ENCODE measurements at places on chromosomes 2 and 18. TPM values are rescaled to one million over a fixed set of nuclear protein-coding genes. Genes with fewer than 3 reads are reported as not detected.

DNA sequence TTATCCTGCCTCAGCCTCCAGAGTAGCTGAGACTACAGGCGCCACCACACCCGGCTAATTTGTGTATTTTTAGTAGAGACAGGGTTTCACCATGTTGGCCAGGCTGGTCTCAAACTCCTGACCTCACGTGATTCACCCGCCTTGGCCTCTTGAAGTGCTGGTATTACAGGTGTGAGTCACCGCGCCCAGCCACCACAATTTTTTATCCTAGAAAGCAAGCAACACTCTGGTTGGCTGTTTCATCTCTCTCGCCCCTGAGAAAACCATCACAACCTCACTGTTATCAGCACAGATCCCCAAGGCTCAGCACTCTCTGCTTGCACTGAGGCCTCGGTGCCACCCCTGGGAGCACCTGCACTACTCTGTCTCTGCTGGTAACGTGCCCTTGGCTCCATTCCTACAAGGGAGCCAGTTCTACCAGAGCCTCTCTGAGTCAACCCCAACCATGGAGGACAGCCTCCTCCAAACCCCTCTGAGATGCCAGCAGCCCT is 134.8 kb upstream of the AGAP1 start:
- DNase-seq = no peak

DNA sequence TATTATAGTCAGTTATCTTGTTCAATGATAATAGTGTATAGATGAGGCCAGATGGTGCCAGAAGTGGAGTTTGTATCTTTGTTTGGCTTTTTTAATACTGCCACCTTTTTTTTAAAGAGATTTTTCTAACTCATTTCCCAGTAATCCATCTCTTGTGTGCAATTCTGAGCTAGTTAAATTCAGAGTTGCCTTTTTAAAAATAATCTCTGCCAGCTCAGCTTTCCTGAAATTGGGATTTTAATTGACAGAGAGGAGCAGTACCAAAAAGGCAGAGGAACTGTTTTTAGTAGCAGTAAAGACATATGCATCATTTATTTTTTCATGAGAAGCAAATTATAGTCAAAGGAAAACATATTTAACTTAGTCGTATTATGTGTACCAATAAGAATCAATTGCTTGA is 185.3 kb downstream of the MYO1B start:
- DNase-seq = no peak

- DNase-seq = no peak
Measured at GRCh38 chr2:71898851-71899681, 248.6 kb downstream of the CYP26B1 start.

DNA sequence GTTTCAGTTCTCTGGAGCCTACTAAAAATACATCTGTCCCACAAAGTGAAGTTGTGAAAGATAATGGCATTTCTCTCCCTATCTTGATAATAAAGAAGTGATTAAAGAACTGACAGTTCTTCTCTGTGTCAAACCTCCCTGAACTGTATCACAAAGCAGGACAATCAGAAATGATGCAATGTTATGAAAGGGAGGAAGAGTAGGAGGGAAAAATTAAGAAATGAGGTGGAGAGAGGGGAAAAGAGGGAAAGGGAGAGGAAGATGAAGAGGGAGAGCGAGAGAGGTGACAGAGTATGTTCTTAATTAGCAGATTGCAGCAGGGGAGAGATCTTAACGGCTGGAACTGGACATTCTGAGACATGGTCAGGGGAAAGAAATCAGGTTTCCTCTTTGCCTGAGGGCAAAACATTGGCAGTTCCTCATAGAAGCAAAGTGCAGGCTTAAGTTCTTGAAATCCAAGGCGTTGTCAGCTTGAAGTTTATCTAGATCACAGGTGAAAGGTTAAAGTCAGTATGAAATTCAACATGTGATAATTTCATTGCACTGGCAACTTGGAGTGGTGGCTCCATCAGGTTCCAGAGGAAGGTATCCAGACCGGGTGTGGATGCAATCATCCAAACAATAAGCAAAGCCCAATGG is 54.6 kb downstream of the RDH14 start:
- no peak for DNase-seq

- peak; percentile 57 for DNase-seq
Measured at GRCh38 chr2:26609839-26610277, 31.3 kb downstream of the CIB4 start.

GRCh38 chr18:58903533-58903932 is 38.9 kb downstream of the ZNF532 start:
- no peak for DNase-seq

- DNase-seq = no peak
Measured at GRCh38 chr2:206858687-206859329, 80.5 kb upstream of the CPO start.

DNA sequence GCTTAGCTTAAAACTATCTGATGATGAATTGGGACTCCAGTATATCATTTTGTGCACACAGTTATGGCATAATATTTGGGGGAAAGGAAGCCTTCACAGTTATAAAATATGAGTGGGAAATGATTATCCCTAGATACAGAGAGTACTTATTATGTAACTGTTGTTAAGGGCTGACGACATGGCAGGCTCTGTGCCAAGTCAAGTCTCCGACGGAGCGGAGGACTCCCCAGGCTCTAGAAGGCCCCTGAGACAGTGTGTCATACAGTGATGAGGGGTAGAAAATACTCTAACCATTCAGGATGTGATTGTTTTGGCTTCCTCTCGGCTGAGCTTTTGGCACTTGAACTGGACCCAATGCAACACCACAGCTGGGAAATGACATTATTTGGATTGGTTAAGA is 211.8 kb downstream of the SLC8A1 start:
- peak; percentile 92 for DNase-seq

DNA sequence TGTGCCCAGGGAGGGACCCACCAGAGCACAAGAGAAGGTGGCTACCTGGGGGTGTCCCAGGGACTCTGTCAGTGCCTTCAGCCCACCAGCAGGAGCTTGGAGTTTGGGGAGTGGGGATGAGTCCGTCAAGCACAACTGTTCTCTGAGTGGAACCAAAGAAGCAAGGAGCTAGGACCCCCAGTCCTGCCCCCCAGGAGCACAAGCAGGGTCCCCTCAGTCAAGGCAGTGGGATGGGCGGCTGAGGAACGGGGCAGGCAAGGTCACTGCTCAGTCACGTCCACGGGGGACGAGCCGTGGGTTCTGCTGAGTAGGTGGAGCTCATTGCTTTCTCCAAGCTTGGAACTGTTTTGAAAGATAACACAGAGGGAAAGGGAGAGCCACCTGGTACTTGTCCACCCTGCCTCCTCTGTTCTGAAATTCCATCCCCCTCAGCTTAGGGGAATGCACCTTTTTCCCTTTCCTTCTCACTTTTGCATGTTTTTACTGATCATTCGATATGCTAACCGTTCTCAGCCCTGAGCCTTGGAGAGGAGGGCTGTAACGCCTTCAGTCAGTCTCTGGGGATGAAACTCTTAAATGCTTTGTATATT is 14.0 kb downstream of the ITM2C start:
- peak; percentile 57 for DNase-seq

DNA sequence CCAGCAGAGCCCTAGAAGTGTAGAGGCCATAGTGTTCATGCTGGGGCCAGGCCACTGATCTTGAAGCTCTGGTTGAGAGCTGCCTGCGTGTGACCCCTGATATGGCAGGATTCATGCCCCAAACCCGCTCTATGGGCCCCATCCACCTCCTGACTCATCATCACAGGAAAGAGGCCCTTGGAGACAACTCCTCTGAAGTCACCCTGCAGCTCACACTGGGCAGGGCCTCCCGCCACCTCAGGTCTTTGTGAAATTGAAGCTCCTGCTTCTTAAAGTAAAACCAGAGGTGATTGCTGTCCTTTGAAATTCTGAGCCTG is 12.0 kb upstream of the TUBB6 start:
- no peak for DNase-seq

GRCh38 chr2:29706171-29706720 is 215.1 kb downstream of the ALK start:
- no peak for DNase-seq

DNA sequence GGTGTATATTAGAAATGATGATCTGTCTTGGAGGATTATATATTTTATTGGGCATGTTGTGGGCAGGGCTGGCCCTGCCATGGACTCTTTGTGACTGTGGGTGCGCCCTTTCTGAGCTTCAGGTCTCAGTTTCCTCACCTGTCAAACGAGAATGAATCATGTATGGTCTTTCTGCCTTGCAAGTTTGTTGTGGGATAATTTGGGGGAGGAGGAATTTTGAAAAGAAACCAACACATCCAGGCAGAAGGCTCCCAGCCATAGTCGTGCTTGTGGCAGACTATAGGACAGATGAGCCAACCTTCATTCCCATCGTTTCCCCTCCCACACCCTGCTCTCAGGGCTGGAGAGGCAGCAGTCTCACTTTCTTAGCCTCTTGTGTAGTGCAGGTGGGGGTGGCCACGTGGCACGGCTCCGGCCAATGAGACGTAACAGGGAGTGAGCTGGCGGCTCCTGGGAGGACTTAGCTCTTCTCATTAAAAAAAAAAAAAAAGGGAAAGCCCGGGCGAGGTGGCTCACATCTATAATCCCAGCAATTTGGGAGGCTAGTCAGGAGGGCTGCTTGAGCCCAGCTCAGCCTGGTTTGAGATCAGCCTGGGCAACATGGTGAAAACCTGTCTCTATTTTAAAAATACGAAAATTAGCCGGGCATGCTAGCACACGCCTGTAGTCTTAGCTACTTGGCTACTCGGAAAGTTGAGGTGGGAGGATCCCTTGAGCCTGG is 63.1 kb downstream of the RHOB start:
- DNase-seq = peak; percentile 89

- no peak for DNase-seq
Measured at GRCh38 chr2:105364436-105365139, 27.2 kb downstream of the C2orf49 start.

DNA sequence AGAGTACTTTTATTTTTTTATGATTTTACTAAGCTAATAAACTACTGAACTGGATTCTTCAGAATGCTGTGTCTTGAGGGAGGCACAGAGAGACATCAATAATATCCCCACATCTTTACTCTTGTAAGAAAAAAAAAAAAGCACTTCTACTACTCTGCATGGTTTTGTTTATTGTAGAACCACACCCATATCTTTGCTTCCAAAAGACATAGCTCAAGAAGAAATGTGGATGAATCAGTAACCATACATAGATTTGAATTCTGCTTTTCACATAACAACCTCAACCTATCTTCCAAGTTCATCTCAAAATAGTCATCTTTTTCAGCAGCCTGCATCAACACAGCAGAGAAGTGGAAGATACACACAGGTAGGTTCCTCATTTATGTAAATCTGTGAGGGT is 12.2 kb upstream of the COL5A2 start:
- no peak for DNase-seq

DNA sequence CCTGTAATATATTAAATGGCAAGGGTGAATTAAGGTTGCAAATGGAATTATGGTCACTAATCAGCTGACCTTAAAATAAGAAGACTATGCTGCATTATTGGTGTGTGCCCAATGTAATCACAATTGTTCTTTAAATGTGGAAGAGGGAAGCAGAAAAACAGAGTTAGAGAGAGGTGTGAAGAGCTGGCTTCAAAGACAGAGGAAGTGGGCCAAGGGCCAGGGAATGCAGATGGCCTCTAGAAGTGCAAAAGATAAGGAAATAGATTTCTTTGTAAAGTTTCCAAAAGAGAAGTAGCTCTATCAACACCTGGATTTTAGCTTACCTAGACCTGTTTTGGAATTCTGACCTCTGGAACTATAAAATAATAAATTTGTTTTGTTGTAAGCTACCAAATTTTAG is 276.0 kb downstream of the LRRTM1 start:
- no peak for DNase-seq

DNA sequence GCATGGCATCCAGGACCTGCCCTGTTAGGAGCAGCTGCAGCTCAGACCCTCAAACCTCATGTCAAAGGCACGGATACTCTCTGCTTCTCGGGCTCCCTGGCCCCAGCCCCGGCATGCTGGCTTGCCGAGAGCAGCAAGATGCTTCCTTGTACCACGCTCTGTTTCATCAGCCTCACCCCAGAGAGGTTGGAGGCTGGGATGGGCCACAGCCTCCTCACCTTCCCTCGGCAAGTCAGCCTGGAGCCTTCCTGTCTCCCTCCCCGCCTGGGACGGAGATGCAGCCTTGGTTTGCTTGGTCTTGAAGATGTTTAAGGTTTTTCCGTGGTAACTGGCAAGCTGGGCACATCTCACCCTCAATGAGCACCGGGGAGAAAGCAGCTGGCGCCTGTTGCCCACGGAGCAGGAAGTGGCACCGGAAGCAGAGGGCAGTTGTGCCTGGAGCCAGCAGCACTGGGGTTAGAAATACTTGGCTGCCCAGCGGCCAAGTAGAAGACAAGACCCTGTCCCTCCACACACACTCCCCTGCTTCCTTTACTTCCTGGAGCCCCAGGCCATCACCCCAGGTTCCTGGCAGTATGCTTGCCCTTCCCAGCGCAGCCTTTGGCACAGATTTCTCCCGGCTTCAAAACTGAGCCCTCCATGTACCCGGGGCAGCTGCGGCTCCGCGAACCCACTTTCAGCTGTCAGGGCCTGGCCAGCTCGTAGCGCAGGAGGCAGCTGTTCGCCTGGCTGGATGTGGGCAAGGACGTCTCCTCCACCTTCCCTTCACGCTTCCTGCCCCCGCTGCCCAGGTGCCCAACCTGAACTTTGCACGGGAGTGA is 17.4 kb downstream of the FBLN7 start:
- no peak for DNase-seq

DNA sequence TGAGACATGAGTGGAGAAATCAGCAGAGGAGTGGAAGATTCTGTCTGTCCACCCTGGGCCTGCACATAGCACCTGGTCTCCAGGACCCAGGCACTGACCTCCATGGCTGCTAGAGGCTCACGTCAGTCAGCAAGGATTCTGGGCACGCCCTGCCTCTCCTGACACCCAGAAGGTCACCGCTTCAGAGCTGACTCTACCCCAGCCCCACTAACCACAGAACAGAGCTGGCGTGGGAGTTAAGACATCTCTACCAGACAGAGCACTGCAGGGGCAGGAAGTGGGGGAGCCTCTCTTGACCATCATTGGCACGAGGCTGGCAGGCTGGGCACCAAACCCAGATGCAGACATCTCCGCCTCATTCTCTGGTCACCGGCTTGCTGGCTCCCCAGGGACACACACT is 3.0 kb downstream of the ADCY3 start:
- no peak for DNase-seq

DNA sequence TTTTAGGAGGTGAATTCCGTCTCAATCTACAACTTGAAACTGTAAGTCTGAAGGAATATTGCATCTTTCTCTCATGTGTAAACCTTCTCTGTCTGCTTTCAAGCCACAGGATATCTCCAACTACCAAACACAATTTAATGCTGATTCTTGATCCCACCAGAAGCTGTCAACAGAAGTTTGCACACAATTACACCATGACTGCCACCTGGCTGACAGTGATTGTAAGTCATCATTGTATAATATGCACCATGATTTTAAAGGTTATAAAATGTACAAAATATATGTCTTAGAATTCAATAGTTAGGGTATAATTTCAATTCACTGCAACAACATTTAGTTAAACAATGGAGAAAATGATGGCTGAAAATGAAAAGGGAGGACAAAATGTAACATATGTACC is 18.4 kb downstream of the PREPL start:
- DNase-seq = no peak

GRCh38 chr2:24304631-24305030 is 55.7 kb downstream of the ITSN2 start:
- DNase-seq = no peak

The REG3A gene
- not detected for total RNA-seq

The CDKL4 gene
- total RNA-seq = 1.2 TPM

The IL36A gene
- total RNA-seq = not detected

The TFCP2L1 gene
- 172 TPM for total RNA-seq

The TUBA3E gene
- not detected for total RNA-seq

The EGR4 gene
- not detected for total RNA-seq

The SLC40A1 gene
- total RNA-seq = 78.4 TPM

The CCDC138 gene
- total RNA-seq = 3.2 TPM

The BOK gene
- 28.8 TPM for total RNA-seq

The VAMP5 gene
- 46.0 TPM for total RNA-seq

Data from kidney (tissue), 22 donors.